ENCODE measurements at places on chromosomes 16 and 17. TPM values are rescaled to one million over a fixed set of nuclear protein-coding genes. Genes with fewer than 3 reads are reported as not detected.

The RPL23 gene
- 2,352 TPM for polyA plus RNA-seq

The ZSCAN10 gene
- not detected for polyA plus RNA-seq

The EPX gene
- polyA plus RNA-seq: 0.73 TPM

The PGAP6 gene
- 52.2 TPM for polyA plus RNA-seq

The OR3A3 gene
- polyA plus RNA-seq: not detected

The PRR15L gene
- polyA plus RNA-seq: 19.3 TPM

The IFI35 gene
- 12.9 TPM for polyA plus RNA-seq

The HOXB13 gene
- not detected for polyA plus RNA-seq

The QPRT gene
- 140 TPM for polyA plus RNA-seq

The PLA2G10 gene
- not detected for polyA plus RNA-seq

The TOP2A gene
- 162 TPM for polyA plus RNA-seq

The FBXL16 gene
- 0.85 TPM for polyA plus RNA-seq

The TPSG1 gene
- 1.1 TPM for polyA plus RNA-seq

The KCNJ12 gene
- polyA plus RNA-seq: 2.2 TPM

The NOG gene
- 0.20 TPM for polyA plus RNA-seq

The ASIC2 gene
- polyA plus RNA-seq: 2.9 TPM

The GRIN2A gene
- polyA plus RNA-seq: 0.66 TPM

The SMIM5 gene
- polyA plus RNA-seq: 9.2 TPM

The JPT1 gene
- polyA plus RNA-seq: 57.9 TPM

The GJD3 gene
- polyA plus RNA-seq: not detected

The HID1 gene
- polyA plus RNA-seq: 5.4 TPM

The ARSG gene
- 7.0 TPM for polyA plus RNA-seq

The SLC26A11 gene
- 19.2 TPM for polyA plus RNA-seq

The CCDC154 gene
- polyA plus RNA-seq: 1.4 TPM

The BAIAP3 gene
- polyA plus RNA-seq: 5.1 TPM

The ST6GALNAC1 gene
- polyA plus RNA-seq: 0.27 TPM

The CNTNAP4 gene
- polyA plus RNA-seq: 0.95 TPM

The SEPTIN12 gene
- not detected for polyA plus RNA-seq

The STARD3 gene
- 58.7 TPM for polyA plus RNA-seq

The MFSD6L gene
- 0.16 TPM for polyA plus RNA-seq

The TBC1D3 gene
- polyA plus RNA-seq: not detected

The SCIMP gene
- 1.4 TPM for polyA plus RNA-seq

The ERN2 gene
- polyA plus RNA-seq: 0.46 TPM

The KRT32 gene
- polyA plus RNA-seq: not detected

The POLR3K gene
- 11.7 TPM for polyA plus RNA-seq

The SGCA gene
- 0.48 TPM for polyA plus RNA-seq

The PMFBP1 gene
- polyA plus RNA-seq: 4.2 TPM

The KRTAP1-1 gene
- polyA plus RNA-seq: not detected

Measured in left renal pelvis (tissue), 4 donors.